Mesenteric fat pad (tissue), 1 donor: ENCODE measurements at places on chromosomes 5 and 9. TPM values are rescaled to one million over a fixed set of nuclear protein-coding genes. Genes with fewer than 3 reads are reported as not detected.

GRCh38 chr5:177319913-177320588, 8.4 kb upstream of the MXD3 start:
- DNase-seq = no peak

DNA sequence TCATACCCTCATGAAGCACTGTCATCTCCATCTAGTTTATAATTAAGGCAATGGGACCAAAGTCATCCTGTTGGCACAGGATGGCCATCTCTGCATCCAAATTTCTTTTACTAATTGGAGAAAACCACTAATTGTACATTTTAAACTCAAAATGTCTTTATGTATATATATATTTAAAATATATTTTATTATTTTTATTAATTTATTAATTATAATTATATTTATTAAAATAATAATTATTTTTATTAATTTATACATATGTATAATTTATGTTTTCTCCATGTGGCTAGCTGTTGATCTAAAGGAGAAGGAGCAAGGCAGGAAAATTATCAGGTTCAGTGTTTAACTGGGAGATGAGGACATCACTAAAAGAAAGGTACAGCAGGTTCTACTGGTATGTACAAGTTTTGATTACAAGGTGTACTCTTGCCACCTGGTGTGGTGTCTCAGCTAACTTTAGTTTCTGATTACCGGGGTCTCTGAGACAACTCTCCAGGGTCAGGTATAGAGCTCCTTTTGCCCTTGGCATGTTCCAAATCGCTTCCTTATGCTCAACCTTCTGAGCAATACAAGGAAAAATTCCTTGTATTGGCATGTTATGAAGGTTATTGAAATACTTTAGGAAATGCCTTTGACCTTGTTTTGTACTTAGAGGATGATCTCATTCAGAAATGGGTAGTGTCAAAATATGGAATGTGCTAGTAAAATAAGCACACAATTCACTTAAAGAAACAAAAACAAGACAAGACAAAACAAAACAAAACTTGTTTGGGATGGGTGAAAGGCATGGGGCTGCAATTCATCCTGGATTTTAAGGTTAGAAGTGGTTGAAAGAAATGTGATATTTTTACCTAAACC, 79.6 kb downstream of the GHR start:
- no peak for DNase-seq

- no peak for DNase-seq
Measured at GRCh38 chr5:178227138-178227659, 5.4 kb downstream of the PHYKPL start.

The KIF20A gene
- total RNA-seq = not detected

The MYOT gene
- 0.64 TPM for total RNA-seq

DNA sequence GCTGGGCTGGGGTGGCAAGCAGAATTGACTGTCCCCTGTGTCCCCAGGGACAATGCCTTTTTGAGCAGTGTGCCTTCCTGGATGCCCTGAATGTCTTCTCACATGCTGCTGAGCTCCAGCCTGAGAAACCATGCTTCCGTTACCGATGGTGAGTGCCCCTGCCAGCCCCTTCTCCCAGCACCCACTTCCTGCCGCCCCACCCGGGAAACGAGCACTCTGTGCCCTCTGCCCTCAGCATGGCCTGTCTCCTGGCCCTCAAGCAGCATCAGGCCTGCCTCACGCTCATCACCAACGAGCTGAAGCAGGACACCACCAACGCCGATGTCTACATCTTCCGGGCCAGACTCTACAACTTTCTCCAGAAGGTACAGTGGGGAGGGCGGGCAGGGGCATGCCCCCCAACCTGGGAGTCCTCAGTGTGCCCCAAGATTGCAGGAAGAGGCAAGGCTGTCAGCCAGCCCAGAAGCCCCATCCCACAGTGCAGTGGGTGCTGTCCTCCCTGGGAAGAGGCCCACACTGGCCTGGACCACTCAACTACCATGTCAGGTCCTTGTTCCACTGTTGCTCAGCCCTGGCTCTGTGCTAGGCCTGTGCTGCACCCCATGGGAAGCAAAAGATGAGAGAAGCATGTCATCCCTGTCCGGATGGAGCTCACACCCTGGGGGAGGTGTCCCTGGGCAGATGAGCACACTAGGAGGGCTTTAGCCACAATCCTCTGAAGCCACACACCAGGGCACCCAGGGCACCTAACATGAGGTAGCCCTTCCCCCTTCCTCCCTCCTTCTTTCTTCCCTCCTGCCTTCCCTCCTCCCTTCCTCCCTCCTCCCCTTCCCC, 4.4 kb downstream of the TTC16 start:
- DNase-seq = no peak

The FBXL17 gene
- total RNA-seq = 24.3 TPM

GRCh38 chr9:131358556-131358955, 35.3 kb upstream of the PRRC2B start:
- no peak for DNase-seq

- DNase-seq = no peak
Measured at GRCh38 chr5:172971482-172971881, 12.1 kb upstream of the ATP6V0E1 start.

DNA sequence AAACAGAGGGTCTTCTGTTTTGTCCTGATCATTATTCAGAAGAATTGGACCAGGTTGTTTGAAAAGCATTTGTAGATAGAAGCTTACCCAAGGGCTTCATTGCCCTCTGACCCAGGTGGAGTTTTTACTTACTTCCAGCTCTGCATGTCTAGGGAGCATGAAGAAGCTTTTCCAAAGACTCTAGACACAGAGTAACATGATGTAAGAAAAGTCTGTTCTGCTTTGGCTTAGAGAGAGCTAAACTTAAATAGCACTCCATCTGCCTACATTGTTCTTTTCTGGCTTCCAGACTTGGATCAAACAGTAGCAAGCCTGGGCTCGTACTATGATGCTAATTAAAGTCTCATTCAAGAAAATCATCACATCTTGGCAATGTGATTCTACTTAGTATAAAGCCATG, 112.1 kb downstream of the SNCAIP start:
- no peak for DNase-seq

The SPINK13 gene
- not detected for total RNA-seq

The C5orf58 gene
- total RNA-seq = not detected

The SPATA9 gene
- 3.5 TPM for total RNA-seq

The IL3 gene
- not detected for total RNA-seq

GRCh38 chr5:103298117-103298516, 39.6 kb downstream of the MACIR start:
- no peak for DNase-seq

DNA sequence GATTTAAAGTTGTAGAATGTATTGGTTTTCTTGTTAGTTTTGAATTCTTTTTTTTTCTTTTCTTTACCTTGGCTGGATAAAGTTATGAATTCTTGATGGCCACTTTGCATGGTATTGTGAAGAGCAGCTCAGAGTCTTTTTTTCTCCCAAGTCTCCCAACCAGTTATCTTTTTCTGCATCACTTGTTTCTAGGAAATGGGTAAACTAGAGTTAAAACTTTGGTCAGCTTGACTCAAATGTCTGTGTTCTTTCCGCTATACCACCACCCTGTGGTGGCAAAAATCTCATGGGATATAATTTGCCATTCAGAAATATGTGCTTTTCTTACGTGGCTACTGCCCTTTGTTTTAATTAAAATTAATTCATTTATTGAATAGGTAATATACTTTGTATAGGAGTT, 113.2 kb downstream of the UNC13B start:
- DNase-seq = no peak

GRCh38 chr9:127155314-127155960, 33.0 kb upstream of the ANGPTL2 start:
- DNase-seq = no peak

DNA sequence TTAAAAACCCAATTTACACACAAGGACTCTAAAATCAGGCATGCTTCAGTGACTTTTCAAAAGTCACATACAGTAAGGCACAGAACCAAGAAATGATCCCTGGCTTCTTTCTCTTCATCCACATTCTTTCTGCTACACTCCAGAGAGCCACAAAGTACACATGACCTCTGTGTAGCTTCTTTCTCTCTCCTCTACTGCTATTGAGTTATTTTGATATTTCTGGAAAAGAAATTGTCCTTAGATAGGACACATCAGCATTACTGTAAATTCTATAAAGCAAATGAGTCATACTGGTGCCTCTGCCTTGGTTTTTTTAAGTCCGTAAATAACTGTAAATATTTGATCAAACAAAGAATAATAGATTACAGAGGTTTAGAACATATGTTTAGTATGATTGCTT, 96.3 kb downstream of the KIAA0825 start:
- DNase-seq = no peak

GRCh38 chr9:83296123-83296522, 233.2 kb upstream of the RASEF start:
- no peak for DNase-seq

DNA sequence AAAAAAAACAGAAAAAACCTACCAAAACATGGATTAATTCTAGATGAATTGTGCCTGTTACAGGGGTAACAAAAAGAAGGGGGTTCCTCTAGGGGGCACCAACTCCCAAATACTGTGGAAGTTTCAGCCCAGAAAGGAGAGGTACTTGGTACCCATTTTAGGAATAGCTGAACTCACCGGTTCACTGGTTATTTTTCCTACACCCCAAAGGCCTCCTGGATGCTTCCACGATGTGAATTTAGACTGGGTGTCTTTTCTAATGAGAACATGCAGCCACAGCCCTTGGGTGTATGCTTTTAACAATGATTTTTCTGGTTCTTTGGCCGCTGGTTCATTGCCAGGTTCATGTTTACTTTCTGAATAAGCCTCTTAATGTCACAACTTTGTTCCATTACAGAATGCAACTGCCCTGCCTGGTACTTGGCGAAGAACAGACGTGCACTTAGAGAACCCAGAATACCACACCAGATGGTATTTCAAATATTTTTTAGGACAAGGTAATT, 46.7 kb downstream of the GARNL3 start:
- DNase-seq = no peak

- no peak for DNase-seq
Measured at GRCh38 chr5:115282131-115282530, 14.3 kb downstream of the CCDC112 start.

- DNase-seq = no peak
Measured at GRCh38 chr9:12065686-12066085, 627.5 kb upstream of the TYRP1 start.

GRCh38 chr9:119903851-119904250, 534.6 kb upstream of the BRINP1 start:
- no peak for DNase-seq

- peak; percentile 92 for DNase-seq
Measured at GRCh38 chr5:36240779-36241630, 720 bp downstream of the NADK2 start.

The SLC28A3 gene
- total RNA-seq = 0.10 TPM

- DNase-seq = no peak
Measured at GRCh38 chr9:16310278-16311110, 560.0 kb downstream of the BNC2 start.

GRCh38 chr5:133569347-133569746, 43.0 kb downstream of the FSTL4 start:
- DNase-seq = no peak

DNA sequence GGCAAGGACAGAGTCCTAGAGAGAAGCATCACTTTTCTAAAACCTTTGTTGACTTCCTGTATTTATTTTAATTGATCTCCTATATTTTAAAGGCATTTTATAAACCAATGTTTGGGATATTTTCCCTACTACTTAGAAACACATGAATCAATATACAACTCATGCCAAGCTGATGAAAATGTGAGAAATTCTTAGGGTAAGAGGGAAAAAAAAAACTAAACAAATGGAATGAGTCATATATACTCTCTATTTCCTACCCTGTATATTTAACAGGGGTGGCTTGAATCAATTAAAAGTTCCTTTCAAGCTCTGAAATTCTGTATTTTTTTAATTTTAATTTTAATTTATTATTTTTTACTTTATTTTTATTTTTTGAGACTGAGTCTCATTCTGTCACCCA, 19.6 kb downstream of the BAAT start:
- no peak for DNase-seq

DNA sequence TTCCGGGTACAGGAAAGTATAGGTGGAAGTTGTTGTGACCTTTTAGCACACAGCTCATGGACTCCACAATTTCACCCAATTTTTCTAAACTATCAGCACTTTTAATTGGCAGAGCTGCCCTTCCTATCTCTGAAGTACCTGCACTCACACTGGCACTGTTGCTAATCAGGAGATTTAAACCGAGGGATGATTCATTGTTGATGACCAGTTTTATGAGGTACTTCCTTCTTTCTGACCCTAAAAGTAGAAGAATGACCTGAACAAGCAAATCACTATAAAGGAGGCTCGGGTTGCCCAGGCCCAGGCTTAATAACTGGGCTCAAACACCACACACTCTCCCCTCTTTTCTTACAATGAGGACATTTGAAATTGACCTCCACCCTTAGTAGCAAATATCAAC, 105.9 kb downstream of the KCNN2 start:
- no peak for DNase-seq

GRCh38 chr9:14256588-14256987, 57.4 kb downstream of the NFIB start:
- no peak for DNase-seq

The NIPAL4 gene
- not detected for total RNA-seq

- DNase-seq = no peak
Measured at GRCh38 chr5:150663936-150664335, 2.9 kb downstream of the MYOZ3 start.
